Neural progenitor cell (in vitro differentiated cells): ENCODE measurements at places on chromosomes 4 and X. TPM values are rescaled to one million over a fixed set of nuclear protein-coding genes. Genes with fewer than 3 reads are reported as not detected.

Gene CD99
- 70.4 and 81.8 TPM in 2 replicates for total RNA-seq

DNA sequence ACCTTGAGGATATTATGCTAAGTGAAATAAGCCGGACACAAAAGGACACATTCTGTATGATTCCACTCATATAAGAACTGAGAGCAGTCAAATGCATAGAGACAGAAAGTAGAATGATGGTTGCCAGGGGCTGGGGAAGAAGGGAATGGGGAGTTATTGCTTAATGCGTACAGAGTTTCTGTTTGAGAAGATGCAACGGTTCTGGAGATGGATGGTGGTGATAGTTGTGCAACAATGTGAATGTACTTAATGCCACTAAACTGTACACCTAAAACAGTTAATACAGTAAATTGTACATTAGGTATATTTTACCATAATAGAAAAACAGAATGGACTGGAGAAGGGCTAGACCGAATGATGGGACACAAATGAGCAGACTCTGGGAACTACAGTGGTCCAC is 15.8 kb downstream of the MAOB start:
- no peak overlapping the region for H3K4me3 ChIP-seq
- no peaks in the 10 kb centered on the region for H3K36me3 ChIP-seq
- no peak overlapping the region for H3K27ac ChIP-seq

DNA sequence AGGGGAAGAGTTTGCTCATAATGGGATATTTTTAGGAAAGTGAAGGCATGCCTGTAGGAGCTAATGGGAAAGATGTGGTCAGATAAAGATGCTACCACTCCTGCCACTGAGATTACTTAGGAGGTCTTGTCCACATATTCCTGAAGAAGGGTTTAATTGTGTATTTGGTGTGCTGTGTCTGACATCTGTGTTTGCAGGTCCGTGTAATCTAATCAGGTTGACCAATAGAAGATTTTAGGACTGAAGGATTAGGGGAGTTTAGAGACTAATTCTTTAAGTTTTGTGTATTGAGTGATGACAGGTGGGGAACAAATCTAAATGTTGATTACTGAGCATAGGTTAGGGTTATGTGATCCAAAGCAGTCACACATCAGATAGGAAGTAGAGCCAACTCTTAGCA is 57.2 kb downstream of the JADE1 start:
- H3K36me3 ChIP-seq: peaks cover 19% of the 10 kb centered on the region
- H3K4me1 ChIP-seq: peaks cover 11% of the 10 kb centered on the region
- H3K27ac ChIP-seq: no peak overlapping the region

GRCh38 chr4:40193016-40193571 is 3.7 kb upstream of the RHOH start:
- no peaks in the 10 kb centered on the region for H3K27me3 ChIP-seq
- H3K36me3 ChIP-seq: no peaks in the 10 kb centered on the region
- no peak for DNase-seq
- H3K4me1 ChIP-seq: peaks cover 55% of the 10 kb centered on the region

DNA sequence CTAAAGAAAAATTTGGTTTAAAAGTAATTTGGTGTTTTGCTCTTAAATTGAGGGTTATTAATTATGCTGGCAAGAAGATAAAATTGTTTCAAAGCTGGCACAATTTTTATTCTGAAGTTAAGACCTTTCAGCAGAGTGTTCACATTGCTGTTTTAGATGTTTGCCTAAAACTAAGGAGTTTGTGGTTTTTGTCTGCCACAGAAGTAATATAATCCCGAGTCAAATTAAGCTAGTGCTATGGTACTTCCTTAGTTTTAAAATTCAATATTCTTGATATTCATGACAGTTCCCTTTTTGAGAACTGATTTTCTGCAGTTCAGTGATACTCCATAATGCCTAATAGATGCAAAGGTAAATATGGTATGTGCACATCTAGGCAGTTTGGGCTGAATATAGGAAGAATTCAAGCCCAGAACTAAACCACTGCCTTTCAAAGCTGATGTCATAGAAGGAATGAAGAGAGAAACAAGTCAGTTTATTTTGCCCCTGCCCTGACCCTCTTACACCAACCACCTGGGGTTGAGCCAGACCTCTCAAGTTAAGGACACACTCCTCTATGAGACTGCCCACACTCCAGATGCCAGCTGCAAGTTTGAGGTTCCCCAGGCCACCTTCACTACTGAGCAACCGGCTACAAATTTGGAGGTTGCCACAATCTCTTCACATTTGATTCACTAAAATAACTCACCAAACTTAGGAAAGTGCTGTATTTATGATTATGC is 32.1 kb upstream of the VEGFC start:
- H3K27ac ChIP-seq: no peak overlapping the region
- no peak for DNase-seq
